Ascending aorta (tissue), 2 donors: ENCODE measurements at places on chromosomes 5 and 9.

DNA sequence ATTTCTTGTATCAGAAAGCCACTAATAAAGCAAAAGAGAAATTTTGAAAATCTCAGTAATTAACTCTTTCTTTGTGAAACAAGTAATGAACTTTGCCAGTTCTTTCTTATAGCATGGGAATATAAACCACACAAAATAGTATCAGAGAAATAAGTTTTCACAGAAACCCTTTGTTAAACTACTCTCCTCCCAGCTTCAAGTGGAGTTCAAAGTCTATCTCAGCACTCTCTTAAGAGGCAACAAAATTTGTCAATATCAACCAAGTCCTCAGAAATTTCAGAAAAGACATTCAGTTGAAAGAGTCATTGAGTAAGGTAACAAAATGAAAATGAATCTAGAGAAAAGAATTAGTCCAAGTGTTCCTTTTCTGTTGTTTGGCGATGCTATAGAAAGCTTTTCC lies 89.3 kb downstream of the NTRK2 start:
- no peak for DNase-seq

DNA sequence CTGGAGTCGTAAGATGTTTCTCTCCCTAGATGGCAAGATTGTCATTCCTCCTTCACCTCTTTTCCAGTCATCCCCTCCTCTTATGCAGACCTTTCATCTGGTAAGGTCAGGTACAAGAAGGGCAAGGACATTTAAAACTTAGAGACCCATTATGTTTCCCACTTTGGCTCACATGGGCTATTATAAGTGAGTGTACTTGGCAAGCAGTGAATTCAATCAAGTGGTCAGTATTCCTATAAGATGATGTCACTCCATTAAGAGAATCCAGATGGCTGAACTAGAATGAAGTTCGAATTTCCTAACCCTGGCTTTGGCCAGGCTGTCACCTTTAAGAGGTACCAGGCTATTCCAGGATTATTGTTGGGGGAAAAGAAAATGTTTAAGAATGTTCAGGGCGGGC lies 32.2 kb downstream of the ZNF131 start:
- no peak for DNase-seq

DNA sequence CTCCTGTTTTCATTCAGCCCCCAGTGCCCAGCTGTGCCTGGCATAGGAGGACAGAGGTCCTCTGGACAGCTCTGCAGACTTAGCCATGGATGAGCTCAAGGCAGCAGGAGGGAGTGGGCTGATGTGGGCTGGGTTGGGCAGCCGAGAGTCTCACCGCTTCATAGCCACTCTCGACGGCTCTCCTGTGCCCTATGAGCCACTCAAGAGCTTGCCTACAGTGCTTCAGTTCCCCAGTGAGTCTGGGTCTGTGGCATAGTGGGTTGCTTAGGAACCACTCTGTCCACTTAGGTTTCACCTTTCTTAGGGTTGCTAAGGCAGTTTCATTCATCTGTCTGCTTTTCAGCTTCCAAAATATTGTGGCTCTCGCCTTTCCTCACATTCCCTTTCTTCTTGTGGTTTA lies 296.8 kb downstream of the ICE1 start:
- DNase-seq: no peak

- DNase-seq: no peak
Measured at GRCh38 chr9:69744688-69745380, 15.0 kb downstream of the PTAR1 start.

- DNase-seq: no peak
Measured at GRCh38 chr9:106675780-106676179, 187.2 kb upstream of the ZNF462 start.

DNA sequence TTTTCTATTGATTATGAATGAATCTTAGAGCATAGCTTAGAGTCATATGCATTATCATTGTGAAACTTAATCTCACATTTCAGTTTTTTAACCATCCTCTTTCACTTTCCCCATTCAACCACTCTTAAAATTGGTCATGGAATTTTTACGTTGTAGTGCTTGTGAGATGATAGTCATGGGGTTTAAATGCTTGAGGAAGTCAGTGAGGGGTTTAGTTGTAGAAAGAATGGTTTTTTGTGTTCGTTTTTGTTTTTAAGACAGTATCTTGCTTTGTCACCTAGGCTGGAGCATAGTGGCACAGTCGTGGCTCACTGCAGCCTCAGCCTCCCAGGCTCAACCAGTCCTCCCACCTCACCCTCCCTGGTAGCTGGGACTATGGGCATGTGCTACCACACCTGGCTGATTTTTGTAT lies 19.6 kb downstream of the UGCG start:
- DNase-seq: no peak

GRCh38 chr9:126171641-126172040 lies 155.0 kb upstream of the MVB12B start:
- no peak for DNase-seq

GRCh38 chr5:138677782-138678181 lies 75.4 kb upstream of the CTNNA1 start:
- no peak for DNase-seq

GRCh38 chr5:157959370-157959769 lies 100.4 kb upstream of the CLINT1 start:
- no peak for DNase-seq

DNA sequence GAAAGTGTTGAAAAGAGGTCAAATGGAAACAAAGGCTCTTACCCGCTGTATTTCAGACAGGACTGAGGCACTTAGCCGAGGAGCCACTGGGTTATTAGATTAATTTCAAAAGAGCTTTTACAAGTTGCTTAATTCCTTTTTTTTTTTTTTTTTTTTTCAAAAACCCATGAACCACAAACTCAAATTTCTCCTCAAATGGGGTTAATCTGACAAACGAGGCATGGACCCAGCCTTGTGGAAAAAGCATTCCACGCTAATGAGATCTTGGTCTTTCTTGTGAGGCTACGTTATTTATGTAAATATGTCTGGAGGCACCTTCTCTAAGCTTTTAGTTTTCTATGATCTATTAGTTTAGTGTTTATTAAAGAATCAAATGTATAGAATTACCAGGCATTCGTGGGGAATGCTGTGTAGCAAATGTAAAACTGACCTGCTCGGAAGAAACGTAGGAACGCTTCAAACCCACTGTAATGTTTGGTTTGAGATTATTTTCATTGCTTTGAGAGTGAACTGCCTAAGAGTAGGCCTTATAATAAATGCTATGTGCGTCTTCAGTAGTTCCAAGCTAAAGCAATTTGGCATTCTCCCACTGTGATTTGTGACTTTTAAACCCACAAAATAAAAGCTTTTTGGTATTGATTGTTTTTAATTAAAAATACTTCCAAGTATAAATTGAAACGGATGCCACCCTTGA lies 134.7 kb downstream of the CDH6 start:
- no peak for DNase-seq

GRCh38 chr9:119963258-119963797 lies 594.1 kb upstream of the BRINP1 start:
- peak; percentile 70 for DNase-seq

DNA sequence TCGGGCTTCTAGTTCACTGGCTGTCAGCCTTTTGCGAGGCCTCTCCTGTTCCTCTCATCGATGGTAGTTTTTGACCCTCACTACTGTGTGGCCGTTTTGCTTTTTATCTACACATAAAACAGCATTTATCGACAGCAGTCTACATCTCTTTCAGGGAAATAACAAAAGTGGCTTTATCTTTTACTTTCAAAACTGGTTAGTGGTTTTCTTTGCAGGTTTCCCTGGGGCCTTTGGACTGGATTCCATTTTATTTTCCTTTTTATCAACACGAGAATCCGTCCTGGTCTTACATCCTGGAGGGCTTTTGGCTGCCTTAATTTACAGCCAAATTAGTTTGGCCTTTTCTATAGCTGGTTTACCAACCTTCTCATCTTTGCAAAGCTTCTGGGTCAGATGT lies 793 bp upstream of the PKD2L2 start:
- DNase-seq: no peak

DNA sequence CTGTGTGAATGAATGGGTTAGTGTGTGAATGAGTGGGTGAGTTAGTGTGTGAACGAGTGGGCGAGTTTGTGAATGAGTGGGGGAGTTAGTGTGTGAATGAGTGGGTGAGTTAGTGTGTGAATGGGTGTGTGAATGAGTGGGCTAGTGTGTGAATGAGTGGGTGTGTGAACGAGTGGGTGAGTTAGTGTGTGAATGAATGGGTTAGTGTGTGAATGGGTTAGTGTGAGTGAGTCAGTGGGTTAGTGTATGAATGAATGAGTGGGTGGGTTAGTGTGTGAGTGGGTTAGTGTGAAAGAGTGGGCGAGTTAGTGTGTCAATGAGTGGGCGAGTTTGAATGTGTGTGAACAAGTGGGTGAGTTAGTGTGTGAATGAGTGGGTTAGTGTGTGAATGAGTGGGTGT lies 35.5 kb downstream of the NKD2 start:
- no peak for DNase-seq

DNA sequence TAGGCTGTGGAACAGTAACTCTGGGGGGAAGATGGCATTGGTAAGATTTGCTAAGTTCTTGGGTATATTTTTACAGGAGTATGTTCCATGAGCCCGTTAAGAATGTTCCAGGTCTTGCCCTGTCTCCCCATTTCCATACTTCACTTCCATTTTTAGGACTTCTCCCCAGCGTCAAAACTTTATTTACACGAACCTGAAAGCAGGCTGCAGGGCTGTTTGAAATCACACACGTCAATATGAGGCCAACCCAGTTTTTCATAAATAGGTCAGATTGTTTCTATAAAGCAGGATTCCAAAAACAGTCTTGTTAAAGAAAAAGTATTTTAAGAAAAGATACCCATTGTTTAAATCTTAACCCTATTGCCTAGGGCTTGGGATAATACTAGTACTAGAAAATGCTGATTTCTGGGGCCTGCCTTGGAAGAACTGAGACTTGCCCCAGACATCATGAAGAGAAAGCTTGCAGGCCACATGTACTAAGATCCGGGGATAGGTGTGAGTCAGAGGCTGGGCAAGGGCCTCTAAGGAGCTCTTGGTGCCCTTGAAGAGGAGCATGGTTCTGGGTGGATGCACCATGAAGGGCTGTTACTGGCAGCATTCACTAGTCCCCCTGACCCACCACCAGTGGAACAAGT lies 24.2 kb downstream of the TRIO start:
- no peak for DNase-seq

DNA sequence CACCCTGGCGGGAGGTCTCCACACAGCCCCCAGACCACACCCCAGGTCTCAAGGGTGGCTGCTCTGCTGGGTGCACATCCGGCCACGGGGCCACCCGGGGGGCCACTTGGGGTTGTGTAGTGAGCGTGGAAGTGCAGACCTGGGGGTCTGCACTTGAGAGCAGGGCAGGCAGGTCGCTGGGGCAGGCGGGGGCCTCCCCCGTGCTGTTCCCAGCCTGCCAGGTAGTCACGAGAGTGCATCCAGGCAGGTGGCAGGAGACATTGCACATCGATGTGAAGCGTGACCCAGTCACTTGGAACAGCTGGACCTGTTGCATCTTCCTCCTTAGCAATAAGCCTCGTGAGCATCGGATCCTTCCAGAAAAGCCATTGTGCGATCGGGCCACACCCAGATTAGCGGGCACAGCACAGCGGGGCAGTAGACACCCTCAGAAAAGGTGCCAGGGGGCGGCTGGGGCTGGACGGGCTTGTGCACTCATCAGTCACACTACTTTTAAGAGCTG lies 4.8 kb upstream of the ENTPD8 start:
- no peak for DNase-seq

DNA sequence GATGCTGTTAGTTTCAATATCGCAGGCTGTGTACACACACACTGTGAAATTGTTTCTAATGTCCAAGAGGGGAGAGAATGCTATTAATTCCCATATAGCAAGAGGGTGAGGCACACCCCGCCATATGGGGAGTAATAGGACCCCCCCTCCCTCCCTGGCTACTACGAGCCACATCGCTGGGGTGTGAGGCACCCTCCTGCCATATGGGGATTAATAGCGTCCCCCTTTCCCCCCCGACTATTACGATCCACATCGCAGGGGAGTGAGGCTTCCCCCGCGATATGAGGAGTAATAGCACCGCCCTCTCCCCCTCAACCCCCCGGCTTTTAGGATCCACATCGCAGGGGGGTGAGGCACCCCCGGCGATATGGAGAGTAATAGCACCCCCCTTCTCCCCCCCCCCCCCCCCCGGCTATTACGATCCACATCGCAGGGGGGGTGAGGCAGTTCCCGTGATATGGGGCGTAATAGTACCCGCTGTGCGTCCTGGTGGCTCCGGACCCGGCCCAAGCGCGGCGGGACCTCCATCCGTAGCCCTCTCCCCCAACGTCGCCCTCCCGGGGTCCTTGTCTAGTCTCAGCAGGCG lies 494 bp upstream of the STK32A start:
- no peak for DNase-seq

GRCh38 chr5:166834246-166834645 lies 1457.2 kb upstream of the WWC1 start:
- no peak for DNase-seq

GRCh38 chr9:32603914-32604852 lies 31.2 kb upstream of the NDUFB6 start:
- no peak for DNase-seq

DNA sequence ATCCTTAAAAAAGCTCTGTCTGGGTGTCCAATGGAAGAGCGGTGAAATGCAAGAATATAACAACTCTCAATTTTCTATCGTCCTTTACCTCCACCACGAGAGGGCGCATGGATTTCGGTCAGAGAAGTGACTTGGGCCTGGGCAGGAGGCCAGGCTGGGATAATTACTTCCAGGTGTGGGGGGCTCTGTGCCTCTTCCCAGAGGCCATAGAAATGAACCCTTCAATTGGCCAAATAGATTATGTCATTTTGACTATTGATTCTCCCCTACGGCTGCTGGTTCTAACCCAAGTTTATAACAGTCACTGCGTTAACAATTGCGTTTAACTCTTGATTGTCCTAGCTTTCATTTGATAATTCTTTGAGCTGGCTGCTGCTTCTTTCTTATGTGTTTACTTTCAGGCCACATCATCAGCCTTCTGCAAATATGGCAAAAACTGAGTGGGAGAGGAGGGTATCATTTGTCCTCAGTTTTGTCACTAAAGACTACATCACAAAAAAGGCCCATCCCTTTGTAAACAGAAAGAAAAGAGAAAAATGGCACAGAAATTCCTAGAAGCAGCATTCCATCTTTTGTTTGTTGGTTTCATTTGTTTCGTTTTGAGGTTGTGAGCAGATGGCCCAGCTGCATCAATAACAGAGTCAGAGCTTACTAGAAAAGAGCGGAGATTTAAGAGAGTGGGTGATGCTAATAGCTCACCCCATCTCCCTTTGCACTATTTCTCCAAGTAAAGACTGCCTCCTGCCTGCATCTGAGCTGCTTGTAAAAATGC lies 45.4 kb upstream of the ZFR start:
- DNase-seq: no peak

GRCh38 chr9:82781921-82782392 lies 281.0 kb downstream of the RASEF start:
- DNase-seq: no peak

GRCh38 chr9:129122133-129122532 lies 10.9 kb downstream of the PTPA start:
- DNase-seq: no peak

- DNase-seq: no peak
Measured at GRCh38 chr9:107584944-107585343, 95.4 kb upstream of the KLF4 start.
